Fibroblast of skin of scalp (primary cell): ENCODE measurements at places on chromosomes 5 and 9.

DNA sequence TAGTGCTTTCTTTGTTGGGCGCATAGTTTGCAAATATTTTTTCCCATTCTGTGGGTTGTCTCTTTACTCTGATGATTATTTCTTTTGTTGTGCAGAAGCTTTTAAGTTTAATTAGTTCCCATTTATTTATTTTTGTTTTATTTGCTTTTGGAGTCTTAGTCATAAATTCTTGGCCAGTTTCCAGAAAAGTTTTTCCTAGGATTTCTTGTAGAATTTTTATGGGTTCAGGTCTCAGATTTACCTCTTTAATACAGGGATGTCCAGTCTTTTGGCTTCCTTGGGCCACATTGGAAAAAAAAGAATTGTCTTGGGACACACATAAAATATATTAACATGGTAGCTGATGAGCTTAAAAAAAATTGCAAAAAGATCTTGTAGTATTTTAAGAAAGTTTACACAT lies 122.0 kb downstream of the WDR70 start:
- no peak for DNase-seq

DNA sequence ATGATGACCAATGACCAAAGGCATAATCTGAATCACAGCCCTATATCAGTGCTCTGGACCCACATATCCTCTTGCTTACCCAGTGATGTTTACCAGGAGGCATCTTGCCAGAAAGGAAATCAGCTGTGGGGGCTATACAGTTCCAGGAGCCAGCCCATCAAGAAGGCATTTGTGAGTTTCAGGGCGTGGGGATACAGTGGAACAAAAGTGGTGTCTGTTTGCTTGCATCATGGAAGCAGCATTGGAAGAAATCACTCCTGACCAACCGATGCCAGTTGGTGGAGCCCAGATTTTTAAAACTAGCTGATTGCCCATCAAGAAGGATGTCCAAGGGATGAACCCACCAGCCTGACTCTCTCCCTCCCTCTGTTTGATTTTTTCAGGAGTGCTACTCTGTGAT lies 106.5 kb upstream of the EGFLAM start:
- no peak for DNase-seq

- no peak for DNase-seq
These were observed 802 bp downstream of the APBB3 start for GRCh38 chr5:140563596-140563995.

DNA sequence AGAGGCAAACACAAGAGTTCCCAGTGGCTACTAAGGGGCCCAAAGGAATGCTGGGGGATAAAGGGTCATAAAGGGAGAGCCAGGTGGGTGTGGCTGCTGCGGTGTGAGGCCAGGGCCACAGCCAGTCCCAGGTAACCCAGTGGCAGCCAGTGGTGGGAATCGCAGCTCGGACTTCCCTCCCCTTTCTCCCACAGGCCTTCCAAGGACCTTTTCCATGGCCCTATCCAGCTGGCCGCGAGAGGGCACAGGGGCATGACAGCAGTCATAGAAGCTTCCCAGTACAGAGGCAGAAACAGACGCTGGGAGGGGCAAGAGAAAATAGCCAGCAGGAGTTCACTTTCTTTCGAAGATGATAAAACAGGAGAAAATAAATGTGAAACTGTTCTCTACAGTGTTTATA lies 257.6 kb downstream of the SEMA5A start:
- no peak for DNase-seq

DNA sequence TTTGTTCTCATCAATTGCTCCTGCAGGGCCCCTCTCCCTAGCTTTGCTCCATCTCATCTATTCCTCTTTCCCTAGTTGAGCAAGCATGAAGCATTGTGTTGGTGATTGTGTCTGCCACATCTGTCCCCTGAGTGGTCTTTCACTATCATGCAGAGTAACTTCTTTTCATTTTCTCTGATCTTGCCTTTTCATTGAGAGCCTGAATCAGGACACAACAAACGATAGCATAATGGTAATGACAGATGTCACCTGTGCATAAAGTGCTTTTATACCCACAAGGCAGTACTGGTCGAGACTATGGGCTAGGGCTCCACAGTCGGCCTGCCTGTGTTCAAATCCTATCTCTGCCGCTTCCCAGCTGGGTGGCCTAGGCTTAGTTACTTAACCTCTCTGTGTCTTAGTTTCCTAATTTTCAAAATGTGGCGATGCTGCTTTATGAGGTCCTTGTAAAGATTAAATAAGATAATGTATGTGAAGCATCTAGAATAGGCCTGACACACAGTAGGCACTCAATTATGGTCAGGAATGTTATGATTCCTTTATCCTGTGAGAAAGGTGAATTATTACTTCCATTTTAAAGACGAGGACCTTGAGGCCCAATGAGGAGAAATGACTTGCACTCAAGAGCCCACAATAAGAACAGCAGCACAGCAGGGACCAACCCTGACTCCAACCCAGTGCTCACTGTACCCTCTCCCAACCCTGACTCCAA lies 137.1 kb upstream of the ZNF618 start:
- no peak for DNase-seq

GRCh38 chr9:81629440-81629839 lies 59.9 kb downstream of the TLE1 start:
- DNase-seq = no peak

- DNase-seq = peak; percentile 21
These were observed 48.2 kb downstream of the DAPK1 start for GRCh38 chr9:87545858-87546257.

DNA sequence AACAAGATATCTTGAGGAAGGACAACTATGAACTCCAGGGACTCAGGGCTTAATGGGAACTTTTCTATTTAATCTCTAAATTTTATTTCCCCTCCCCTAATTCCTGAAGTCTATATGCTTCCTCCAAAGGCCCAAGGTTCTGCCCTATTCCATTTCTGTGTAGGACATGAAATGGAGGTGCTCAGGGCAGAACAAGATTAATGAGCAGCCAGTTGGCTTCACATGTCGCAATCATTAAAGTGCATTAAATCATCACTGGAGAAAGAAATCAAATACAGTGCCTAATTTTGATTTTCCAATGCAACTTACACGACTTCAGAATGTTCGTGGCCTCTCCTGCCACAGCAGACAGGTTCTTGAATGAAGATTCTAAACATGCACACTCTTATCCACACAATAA lies 862.1 kb downstream of the PTPRD start:
- no peak for DNase-seq

GRCh38 chr9:134563397-134563796 lies 78.2 kb upstream of the COL5A1 start:
- no peak for DNase-seq

GRCh38 chr5:170313344-170313743 lies 15.8 kb upstream of the LCP2 start:
- no peak for DNase-seq

GRCh38 chr9:114720086-114720676 lies 38.2 kb upstream of the TEX48 start:
- peak; percentile 74 for DNase-seq

- no peak for DNase-seq
These were observed 19.2 kb downstream of the WNK2 start for GRCh38 chr9:93203026-93203717.

- DNase-seq = no peak
These were observed 26.9 kb downstream of the MRPS30 start for GRCh38 chr5:44835693-44836092.

DNA sequence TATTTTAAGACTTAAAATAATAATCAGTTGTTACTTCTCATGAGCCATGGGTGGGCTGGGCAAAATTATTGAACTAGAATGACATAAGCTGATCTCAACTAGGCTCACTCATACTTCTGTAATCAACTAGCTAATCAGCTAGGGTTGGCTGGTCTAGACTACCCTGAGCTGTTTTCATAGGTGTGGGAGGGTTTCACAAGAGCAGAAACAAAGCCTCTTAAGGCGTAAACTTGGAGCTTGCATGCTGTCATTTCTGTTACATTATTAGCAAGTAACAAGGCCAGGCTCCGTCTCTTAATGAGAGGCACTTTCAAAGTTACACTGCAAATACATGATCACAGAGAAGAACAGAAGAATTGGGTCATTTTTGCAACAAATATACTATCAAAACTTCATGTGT lies 57.2 kb upstream of the GHR start:
- DNase-seq = no peak

DNA sequence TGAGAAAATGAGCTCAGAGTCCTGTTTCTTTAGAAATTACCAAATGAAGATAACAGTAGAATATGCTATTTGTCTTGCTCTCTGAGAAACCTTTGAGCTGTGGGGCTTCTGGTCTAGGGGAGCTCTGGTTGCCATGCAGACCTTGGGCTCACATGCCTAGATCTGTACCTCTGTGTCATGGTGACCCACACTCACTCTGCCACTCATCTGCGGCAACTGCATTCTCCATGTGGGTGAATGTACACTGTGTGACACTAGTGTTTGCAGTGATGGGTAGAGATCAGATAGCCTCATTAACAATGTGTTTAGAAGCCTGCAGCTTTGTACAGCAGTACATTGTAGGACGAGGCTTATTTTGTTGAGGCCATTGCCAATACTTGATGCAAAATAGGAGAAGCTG lies 521.2 kb downstream of the CHSY3 start:
- no peak for DNase-seq

- peak; percentile 60 for DNase-seq
These were observed 243.3 kb downstream of the SEC61B start for GRCh38 chr9:99465231-99465907.

DNA sequence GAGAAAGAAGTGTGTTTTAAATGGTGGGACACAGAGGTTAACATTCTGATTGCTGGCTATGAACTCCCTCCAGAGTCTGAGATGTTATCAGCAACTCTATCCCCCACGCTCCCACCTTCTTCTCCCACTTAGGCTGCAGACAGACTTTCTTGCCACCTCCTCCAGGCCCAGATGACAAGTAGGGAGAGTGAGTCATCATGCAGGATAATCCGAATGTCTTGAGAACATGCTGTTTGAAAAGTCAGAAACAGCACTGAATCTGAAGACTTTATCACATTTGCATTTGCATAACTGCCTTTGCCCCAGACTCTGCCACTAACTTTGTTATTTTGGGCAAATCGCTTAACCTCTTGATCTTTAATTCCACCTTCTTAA lies 139.8 kb downstream of the ESM1 start:
- DNase-seq = peak; percentile 52

DNA sequence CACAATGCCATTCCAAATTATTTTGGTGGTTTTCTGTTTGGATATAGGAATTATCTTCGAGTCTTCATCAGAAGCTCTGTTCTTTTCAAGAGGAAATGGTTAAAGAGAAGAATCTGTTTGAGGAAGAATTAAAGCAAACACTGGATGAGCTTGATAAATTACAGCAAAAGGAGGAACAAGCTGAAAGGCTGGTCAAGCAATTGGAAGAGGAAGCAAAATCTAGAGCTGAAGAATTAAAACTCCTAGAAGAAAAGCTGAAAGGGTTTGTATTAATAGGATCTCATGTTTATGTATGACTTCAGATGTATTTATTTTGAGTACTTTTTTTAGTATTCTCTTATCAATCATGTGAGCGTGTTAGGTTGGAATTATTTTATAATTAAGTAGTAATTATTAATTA lies 15.0 kb downstream of the HMMR start:
- no peak for DNase-seq

DNA sequence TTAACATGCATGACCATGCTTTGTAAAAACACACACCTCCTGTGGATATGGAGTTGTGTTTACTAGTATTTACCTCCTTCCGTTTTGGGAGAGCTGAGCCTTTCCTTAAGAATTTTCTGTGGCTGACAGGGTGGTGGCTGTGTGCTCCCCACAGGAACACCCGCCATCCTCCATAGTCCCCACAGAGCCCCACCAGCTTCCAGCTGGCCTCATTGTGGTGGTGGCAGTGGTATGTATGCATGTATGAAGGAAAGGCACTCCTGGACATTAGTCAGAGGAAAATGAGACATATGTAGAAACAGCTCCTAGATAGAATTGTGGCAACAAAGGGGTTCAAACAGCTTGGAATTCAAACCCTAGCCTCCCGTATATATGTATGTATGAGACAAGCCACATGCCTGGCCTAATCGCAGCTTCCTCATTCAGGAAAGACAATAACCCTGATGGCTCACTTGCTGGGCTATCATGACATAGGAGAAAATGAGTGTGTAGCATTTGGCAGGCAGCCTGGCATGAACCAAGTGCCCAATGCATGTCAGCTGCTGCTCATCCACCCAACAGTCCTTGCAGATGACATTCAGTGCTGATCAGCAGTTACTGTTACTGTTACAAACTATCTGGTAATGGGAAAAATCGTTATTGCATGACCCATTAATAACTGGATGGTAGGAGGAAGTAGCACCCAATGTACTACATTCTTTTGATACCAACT lies 459.7 kb downstream of the EBF1 start:
- DNase-seq = peak; percentile 66

DNA sequence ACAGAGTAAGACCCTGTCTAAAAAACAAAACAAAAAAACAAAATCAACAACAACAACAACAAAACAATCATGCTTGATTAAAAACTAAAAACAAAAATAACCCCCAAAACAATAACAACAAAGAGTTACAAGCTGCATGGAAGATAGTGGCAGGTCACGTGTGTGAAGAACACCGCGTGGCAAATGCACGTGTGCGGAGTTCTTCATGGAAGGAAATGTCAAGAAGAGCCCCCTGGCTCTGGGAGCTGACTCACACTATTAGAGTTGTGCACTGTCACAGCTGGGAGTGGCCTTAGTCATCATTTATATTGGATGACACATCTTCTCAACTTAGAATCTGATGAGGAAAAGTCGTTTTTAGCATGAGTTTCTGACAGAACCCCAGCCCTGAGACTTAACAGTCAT lies 110.5 kb downstream of the JMY start:
- peak; percentile 81 for DNase-seq

DNA sequence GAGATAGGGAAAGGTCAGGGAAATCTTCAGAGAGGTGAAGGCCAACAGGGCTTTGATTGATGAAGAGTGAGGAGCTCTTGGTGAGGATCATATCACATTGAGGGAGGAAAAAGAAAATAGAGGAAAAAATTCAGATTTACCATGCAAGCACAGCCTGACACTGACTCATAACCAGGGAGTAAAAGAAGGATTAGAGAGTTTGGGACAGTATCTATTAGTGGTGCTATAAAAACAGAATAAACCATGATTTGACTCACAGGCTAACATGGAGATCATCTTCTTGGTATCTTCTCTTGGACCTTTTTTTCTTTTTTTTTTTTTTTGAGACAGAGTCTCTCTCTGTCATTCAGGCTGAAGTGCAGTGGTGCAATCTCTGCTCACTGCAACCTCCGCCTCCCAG lies 44.4 kb downstream of the MUSK start:
- peak; percentile 65 for DNase-seq

DNA sequence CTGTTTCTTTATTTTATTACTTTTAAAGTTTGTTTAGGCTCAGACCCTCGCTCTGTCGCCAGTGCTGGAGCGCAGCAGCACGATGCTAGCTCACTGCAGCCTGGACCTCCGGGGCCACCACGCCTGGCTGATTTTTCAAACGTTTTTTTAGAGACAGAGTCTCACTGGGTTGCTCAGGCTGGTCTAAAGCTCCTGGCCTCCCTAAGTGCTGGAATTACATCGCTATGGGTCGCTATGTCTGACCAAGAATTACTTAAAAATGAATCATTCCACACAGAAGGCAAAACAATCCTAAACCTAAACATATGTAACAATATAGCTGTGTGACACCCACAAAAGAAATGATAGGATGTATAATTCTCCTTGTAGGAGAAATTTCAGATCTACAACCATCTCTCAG lies 86.9 kb upstream of the SIMC1 start:
- DNase-seq = peak; percentile 81

- peak; percentile 87 for DNase-seq
These were observed 853.3 kb downstream of the MAT2B start for GRCh38 chr5:164358531-164359259.

- no peak for DNase-seq
These were observed 124.0 kb upstream of the ERCC6L2 start for GRCh38 chr9:95751520-95751790.
